ENCODE measurements at places on chromosomes 7 and 10.

DNA sequence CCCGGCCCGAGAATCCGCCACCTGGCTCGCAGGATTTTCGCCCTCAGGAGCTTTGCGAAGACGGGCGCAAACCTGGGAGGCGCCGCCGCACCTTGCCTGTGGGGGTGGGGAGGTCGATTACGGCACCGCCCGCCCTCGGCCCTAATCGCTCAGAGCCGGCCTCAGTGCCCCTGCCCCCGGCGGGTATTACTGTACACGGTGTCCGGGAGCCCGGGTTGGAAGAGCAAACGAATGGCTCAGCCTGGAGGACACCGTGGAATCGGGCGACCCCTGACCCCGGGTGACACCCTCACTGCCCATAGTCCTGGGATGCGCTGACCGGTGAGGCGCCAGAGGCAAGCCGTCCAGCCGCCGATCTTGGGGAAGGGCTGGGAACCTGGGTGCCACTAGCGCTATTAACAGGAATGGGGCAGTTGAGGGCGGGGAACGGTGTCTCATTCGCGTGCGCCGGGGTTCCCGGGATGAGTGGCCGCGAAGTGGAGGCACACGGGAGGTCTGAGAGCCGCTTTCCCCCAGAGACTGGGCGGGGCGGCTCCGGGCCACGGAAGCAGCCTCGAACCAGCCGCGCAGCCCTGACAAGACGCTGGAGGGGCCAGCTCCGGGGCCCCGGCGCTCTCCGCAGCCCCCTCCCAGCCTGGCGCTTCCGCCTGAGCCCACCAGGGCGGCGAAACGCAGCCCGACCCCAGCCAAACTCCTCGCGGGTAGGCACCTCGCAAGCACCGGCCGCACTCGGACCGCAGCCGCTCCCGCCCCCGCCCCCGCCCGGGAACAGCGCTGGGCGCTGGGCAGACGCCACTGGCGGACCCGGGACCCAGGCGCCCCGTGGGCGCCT, 167.5 kb downstream of the NRF1 start:
- DNase-seq, result no peak

DNA sequence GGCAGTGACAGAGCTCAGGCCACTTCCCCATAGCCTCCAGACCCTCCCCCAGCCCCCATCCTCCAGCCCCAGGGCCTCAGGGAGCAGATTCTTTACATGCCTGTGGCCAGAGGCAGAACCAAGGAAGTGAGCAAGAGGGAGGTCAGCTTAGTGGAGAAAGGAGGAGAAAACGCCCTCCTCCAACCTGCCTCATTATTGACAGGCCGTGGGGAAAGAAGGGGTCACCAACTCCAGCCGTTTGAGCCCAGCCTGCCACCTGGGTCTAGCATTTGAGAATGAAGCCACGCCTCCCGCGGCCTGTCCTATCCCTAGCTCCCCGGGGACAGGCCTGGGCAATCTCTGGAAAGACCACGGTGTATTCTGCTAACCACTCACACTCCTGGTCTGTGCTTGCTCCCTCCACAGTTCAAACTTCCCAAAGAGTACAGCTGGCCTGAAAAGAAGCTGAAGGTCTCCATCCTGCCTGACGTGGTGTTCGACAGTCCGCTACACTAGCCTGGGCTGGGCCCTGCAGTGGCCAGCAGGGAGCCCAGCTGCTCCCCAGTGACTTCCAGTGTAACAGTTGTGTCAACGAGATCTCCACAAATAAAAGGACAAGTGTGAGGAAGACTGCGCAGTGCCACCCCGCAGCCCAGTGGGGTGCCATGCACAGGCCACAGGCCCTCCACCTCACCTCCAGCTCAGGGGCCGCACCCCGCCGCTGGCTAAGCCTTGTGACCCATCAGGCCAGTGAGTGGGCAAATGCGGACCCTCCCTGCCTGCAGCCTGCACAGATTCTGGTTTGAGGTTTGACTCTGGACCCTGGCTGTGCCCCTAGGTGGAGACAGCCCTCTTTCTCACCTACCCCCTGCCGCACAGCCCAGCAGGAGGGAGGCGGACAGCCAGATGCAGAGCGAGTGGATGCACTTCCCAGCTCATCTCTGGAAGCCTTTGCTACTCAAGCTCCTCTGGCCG, 14.3 kb upstream of the TRIM8 start:
- DNase-seq, result peak; percentile 68

DNA sequence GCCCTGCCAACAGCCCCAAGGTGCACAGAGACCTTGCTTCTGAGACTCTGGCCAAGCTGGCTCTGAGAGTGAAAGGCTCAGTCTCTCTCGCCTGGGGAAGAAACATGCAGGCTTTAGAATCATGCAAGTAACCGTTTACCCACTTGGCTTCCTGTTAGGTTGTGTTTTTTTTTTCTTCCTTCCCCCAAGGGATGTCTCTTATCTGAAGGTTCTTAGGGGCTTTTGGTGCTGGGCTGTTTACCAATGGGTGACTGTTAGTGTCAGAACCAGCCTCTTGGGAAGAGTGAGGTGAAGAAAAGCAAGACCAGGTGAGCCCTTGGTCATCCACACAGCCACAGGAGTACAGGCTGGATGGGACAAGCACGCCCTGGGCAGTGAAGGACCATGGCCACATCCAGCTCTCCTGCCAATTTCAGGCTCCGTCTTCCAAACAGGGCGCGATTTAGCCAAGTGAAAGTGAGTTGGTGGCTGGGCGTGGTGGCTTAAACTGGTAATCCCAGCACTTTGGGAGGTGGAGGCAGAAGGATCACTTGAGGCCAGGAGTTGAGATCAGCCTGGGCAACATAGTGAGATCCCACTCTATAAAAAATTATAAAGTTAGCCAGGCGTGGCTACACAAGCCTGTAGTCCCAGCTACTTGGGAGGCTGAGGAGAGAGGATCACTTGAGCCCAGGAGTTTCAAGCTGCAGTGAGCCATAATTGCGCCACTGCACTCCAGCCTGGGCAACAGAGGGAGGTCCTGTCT, 76.3 kb upstream of the CUX1 start:
- DNase-seq, result no peak

GRCh38 chr7:8217200-8218068, 44.5 kb downstream of the ICA1 start:
- peak; percentile 32 for DNase-seq
